ENCODE measurements at places on chromosomes 4 and X.

- DNase-seq: no peak
These were observed 20.1 kb downstream of the NOCT start for GRCh38 chr4:139035650-139036049.

- DNase-seq: no peak
These were observed 375.2 kb downstream of the GALNTL6 start for GRCh38 chr4:172188248-172188988.

- DNase-seq: peak; percentile 58
These were observed 2.3 kb upstream of the SASH3 start for GRCh38 chrX:129777218-129778030.

- no peak for DNase-seq
These were observed 96.1 kb downstream of the PHKA2 start for GRCh38 chrX:18887825-18888212.

GRCh38 chrX:80550722-80551121 lies 130.5 kb downstream of the TENT5D start:
- no peak for DNase-seq

DNA sequence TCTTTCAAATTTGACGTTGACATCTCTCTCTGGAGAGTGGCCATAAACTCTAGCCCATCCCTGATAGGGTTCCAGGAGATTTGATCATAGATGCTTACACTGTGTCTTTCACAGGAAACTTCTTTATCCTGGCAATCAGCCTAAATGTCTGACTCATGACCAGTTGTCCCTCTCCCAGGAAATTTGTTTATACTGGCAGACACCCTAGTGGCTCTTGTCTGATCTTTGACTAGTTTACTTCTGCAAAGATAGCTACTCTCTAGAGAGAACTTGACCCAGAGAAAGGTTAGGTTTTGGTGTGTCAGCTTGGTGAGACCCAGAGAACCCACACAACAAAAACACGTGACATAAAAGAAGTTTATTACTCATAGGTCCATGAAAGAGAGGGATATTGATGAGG lies 509.8 kb downstream of the CENPC start:
- DNase-seq: no peak

GRCh38 chr4:14545163-14545562 lies 457.1 kb upstream of the CPEB2 start:
- no peak for DNase-seq

GRCh38 chr4:51943221-51943620 lies 76.9 kb downstream of the LRRC66 start:
- DNase-seq: no peak

DNA sequence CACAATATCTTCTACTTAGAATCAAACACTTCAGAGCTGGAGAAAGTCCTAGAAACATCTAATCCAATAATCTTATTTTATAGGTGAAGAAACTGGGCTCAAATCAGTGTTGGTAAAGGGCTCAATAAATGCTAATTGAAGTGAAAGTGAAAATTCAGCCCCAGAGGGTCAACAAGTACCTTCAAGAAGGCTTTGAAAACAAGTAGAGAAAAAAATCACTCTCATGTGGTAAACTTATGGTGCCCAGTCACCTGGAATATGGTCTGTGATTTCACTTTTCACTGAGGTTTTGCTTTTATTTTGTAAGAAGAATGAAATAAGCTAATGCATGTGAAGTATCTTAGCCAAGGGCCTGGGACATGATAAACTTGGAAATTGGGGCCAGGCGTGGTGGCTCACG lies 29.1 kb upstream of the EIF4E start:
- no peak for DNase-seq

GRCh38 chrX:95629737-95630136 lies 1054.9 kb upstream of the DIAPH2 start:
- no peak for DNase-seq

GRCh38 chr4:151323667-151324066 lies 1.7 kb downstream of the SH3D19 start:
- no peak for DNase-seq

- DNase-seq: no peak
These were observed 63.9 kb downstream of the PTCHD1 start for GRCh38 chrX:23398570-23398969.

- DNase-seq: no peak
These were observed 132.1 kb downstream of the ARHGAP10 start for GRCh38 chr4:147863808-147864472.

- DNase-seq: no peak
These were observed 137.5 kb downstream of the ZNF674 start for GRCh38 chrX:46407753-46408130.

DNA sequence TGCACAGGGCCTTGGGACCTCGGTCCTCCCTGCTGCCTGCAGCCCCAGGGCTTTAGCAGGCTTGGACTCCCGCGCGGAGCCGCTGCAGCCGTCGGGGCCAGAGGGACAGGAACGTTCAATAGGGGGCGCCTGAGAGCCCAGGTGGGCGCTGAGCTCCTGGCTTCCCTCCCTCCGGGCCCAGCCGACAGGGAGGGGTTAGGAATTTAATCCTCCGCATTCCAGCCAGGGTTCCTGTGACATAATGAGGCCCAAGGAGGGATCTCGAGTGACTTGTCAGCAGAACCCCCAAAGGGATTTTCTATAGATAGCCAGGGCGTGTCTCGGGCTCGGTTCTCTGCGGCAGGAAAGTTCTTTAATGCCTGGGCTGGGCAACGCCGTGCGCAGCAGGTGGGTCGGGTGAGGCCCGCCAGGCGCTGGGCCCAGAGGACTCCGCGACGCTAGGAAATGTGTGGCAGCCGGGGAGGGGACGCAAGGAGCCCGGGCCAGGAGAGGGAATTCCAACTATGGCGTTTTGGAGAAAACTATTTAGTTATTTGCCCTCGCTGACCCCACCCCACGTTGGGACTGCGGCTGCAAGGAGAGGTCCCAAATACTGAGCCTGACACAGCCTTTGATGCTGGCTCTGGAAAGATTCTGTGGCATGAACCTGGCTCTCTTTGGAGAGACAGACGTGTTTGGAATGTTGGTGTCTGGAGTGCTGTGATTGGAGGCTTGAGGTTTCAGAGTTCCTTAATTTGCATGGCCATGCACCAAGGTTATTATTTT lies 285.2 kb upstream of the GATB start:
- peak; percentile 27 for DNase-seq

- no peak for DNase-seq
These were observed 470.9 kb upstream of the ADGRL3 start for GRCh38 chr4:60729194-60729593.

DNA sequence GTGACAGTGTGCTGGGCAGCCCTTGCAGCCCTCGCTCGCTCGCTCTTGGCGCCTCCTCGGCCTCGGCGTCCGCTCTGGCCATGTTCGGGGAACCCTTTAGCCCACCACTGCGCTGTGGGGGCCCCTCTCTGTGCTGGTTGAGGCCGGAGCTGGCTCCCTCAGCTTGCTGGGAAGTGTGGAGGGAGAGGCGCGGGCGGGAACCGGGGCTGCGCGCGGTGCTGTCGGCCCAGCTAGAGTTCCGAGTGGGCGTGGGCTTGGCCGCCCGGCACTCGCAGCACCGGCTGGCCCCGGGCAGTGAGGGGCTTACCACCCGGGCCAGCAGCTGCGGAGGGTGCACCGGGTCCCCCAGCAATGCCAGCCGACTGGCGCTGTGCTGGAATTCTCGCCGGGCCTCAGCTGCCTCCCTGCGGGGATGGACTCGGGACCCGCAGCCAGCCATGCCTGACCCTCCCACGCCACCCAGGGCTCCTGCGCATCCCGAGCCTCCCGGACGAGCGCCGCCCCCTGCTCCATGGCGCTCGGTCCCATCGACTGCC lies 770.1 kb upstream of the GALNTL6 start:
- no peak for DNase-seq

GRCh38 chrX:11347300-11347699 lies 54.1 kb downstream of the AMELX start:
- no peak for DNase-seq

DNA sequence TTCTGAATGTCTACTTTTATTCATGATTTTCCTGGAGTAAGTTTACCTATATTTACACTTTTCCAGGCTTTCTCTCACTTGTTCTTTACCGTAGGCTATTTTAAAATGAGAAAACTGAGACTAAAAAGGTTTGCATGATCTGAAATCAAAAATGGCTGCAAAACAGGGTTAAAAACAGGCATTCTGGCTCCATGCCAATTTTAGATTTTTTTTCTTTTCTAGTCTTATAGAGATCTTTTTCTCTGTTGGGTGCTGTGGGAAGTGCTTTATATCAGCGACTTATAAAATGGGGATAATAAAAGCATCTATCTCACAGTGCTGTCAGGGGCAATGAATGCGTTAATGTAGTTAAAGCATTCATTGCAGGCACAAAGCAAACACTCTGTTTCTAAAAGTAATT lies 294.8 kb downstream of the PACRGL start:
- no peak for DNase-seq

DNA sequence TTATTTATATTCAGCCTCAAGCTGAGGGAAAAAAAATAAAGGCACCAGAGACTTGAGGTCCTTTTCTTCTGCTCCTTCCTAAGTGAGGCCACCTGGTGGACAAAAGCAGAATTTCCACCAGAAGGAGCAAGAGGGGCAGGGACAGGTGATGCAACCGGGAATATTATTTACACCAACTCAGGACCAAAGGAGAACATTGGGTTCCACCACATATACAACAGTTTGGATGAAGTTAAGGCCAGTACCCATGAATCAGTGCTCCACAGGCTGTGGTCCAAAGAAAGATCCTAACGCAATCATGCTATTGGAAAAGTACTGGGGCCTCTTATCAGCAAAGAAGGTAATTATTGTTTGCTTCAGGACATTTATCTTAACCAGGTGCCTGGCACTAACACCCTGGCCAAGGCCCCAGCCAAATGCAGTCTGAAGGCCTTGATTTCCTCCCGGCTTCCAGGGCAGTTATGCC lies 57.4 kb downstream of the TSC22D3 start:
- peak; percentile 65 for DNase-seq

DNA sequence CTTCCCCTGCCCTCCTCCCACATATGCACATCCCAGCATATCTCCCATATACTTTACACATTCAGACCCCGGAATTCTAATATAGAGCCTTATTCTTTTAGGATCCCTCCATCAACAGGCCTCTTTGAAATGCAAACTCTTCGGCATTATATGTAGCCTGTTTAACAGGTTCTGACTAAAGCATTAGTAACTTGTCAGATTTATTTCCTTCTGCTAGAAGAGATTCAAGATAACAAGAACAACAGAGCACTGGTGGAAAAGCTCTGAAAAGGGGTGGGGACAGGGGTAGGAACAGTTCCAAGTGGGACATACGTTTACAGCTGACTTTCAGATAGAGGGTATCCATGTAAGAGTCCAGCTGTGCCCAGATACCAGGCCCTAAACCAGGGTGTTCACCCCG lies 31.7 kb upstream of the PRPS1 start:
- DNase-seq: no peak

DNA sequence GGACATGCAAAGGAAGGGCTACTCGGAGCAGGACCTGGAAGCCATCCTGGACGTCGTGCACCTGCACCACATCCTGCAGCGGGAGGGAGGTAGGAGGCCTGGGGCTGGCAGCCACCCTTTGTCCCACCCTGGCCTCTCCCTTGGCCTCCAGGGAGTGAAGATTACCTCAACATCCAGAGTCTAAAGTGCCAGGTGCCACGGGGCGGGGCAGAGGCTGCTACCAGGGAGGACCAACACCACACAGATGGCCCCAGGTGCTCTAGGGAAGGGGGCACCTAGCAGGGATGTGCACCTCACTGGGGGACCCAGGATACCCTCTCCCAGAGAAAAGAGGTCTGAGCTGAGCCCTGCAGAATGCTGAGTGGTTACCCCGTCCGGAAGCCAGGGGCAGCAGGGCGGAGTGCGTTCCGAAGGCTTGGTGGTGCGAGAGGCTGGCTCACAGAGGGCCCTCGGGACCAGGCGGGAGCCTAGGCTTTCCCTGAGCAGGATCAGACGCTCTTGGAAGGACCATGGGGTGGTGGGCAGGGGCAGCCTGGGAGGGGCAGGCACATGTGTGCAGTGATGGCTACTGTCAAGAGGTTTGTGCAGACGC lies 16.1 kb downstream of the ABCD1 start:
- no peak for DNase-seq

DNA sequence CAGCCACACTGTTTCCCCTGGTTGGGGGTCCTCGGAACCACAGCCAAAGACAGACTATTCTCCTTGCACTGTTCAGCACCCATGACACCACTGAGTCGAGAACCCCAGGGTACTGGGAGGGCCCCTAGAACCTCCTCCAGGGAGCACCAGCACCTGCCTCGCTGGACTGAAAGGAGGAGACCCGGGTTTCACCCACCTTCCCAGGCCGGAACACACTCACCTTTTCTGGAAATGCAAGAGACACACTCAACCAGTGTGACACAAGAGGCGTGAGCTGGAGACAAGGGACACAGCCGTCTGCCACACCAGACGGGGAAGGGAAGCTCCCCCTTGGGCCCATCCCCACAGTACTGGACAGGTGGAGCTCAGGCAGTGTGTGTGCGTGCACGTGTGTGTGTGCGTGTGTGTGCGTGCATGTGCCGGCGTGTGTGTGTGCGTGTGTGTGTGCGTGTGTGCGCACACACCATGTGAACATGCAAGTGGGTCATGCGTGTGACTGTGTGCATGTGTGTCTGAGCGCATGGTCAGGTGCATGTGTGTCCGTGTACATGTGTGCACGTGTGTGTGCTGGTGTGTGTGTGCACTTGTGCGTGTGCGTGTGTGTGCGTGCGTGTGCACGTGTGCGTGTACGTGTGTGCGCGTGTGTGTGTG lies 128.8 kb upstream of the NKX1-1 start:
- DNase-seq: no peak

- DNase-seq: no peak
These were observed 265.5 kb downstream of the PPP3CA start for GRCh38 chr4:101081695-101082369.

DNA sequence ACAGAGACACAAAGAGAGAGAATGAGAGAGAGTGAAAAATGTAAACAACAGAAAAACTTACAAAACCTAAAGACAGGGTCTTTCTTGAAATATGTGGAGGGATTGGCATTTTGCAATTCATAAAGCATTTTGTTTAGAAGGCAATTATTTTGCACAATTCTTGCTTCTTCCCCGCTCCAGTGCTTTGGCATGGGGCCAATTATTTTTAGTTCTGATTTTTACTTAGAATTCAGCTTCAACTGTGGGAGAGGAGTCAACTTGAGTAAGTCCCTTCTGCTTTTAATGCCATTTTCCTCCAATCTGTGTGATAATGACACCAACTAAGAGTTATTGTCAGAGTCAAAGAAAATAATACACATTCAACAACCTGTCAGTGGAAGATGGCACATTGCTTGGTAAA lies 1051.9 kb downstream of the NLGN4X start:
- no peak for DNase-seq

DNA sequence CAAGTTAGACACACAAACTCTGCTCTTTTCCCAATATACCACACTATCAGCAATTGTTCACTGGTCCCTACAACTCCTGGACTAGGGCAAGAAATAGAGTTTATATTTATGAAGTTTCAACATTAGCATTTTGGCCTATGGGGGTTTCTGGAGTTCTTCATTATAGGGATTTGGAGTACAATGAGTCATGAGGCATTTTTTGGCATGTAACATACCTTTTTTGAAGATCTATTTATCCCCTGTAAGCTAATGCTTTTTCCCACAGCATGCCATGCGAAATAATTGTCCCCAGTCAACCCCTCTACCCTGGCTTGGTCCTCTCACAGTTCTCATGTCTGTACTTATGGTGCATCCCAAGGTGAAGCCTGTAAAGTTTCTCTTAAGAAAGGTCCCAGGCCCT lies 36.7 kb upstream of the EDA2R start:
- no peak for DNase-seq

GRCh38 chrX:24515447-24515846 lies 50.4 kb downstream of the PDK3 start:
- no peak for DNase-seq

Data from memory B cell (primary cell).